Mesothelial cell of epicardium (in vitro differentiated cells): ENCODE measurements at places on chromosomes 7 and 10.
A peak's percentile ranks its signal among the peaks of the same experiment; 100 is the strongest.

DNA sequence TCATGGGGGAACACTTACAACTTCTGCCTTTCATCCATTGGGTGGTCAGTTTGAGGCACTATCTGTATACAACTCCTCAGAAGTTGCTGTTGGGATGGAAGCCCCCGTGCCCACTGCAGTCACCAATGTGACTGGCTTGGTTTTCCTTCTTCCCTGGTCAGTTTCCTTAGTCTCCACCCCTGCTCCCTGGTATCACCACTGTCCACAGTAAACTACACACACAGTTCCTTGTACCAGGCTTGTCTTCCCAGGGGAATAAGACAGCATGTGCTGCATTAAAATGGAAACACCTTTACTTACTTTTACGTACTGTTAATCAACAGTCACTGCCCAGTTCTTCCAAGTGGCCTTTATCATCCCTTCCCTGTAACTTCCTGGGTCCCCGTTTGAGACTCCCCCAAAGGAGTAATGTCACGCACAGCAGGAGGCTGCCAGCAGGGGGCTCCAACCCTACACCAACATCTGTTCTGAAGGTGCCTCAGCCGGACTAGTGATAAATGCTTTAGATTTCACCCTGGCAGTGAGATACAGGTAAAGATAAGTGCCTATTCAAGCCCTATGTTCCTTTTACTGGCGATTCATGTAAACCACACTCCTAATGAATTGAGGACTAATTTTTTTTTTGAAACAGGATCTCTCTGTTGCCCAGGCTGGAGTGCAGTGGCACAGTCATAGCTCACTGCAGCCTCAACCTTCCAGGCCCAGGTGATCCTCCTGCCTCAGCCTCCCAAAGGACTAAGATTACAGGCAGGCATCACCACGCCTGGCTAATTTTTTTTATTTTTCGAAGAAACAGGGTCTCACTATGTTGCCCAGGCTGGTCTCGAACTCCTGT lies 45.3 kb upstream of the PIK3AP1 start:
- H3K4me3 ChIP-seq: no peak overlapping the region
- peak; percentile 60 for DNase-seq
- peaks cover 14% of the 10 kb centered on the region for H3K27me3 ChIP-seq
- H3K27ac ChIP-seq: no peak overlapping the region

- H3K27me3 ChIP-seq: no peaks in the 10 kb centered on the region
- H3K36me3 ChIP-seq: no peaks in the 10 kb centered on the region
- no peak for DNase-seq
- no peak overlapping the region for H3K4me3 ChIP-seq
- no peak overlapping the region for H3K27ac ChIP-seq
Observed at GRCh38 chr7:116169060-116169459, 41.3 kb upstream of the TES start.

DNA sequence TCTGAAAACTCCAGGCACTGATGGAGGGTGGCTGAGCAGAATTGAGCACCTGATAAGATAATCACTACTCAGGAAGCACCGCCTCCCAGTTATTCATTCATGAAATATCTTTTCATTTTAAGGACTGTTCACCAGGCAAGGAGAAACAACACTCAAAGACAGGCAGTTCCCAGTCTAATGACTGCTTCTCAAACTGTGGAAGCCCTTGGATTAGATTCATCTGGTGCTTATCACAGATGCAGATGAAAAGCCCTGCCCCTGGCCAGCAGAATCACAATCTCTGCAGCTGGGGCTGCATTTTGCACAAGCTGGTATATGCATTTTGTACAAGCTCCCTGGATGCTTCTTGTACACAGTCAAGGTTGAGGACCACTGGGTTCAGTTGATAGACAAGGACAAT lies 109.7 kb downstream of the ELMO1 start:
- no peaks in the 10 kb centered on the region for H3K36me3 ChIP-seq
- no peak for DNase-seq
- no peaks in the 10 kb centered on the region for H3K27me3 ChIP-seq
- H3K27ac ChIP-seq: no peak overlapping the region
- no peak overlapping the region for H3K4me3 ChIP-seq

DNA sequence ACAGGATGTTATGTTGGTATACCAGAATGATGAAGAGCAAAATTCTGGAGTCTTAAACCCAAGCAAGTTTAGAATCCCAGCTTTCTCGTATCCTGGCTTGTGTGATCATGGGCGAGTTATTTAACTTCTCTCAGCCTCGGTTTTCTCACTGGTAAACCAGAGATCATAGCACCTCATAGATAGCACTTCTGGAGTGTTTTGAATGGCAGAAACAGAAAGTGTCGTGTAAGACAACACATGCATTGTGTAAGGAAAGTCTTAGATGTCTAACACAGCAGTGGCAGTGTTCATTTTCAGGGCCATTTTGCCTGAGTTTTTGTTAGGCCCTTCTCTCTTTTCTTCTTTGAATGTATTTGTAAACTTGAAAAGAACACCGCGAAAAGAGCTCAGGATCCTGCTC lies 465.1 kb downstream of the AUTS2 start:
- H3K4me1 ChIP-seq: peaks cover 37% of the 10 kb centered on the region
- no peaks in the 10 kb centered on the region for H3K36me3 ChIP-seq
- no peaks in the 10 kb centered on the region for H3K27me3 ChIP-seq
- H3K4me3 ChIP-seq: no peak overlapping the region
- H3K27ac ChIP-seq: peak overlapping the region; percentile 17
- no peak for DNase-seq

DNA sequence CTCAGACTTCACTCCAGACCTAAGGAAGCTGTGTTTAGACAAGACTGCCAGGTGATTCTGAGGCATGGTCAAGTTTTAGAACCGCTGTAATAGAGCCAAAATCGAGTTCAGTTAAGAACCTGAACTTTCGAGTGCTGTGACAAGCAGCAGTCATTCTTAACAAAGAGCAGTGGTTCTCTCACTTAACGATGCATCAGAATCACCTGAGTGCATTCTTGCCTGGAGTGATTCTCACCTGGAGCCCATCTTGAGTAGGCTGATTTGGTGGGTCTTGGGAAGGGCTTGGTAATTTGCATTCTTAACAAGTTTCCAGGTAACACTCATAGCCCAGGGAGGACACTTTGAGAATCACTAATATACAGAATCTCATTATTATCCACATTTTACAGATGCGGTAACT lies 44.7 kb downstream of the PLXNA4 start:
- no peaks in the 10 kb centered on the region for H3K4me1 ChIP-seq
- no peak for DNase-seq
- H3K27ac ChIP-seq: no peak overlapping the region

- H3K36me3 ChIP-seq: no peaks in the 10 kb centered on the region
- H3K4me3 ChIP-seq: no peak overlapping the region
- no peak overlapping the region for H3K27ac ChIP-seq
Observed at GRCh38 chr7:15555381-15555859, 6.4 kb downstream of the AGMO start.

GRCh38 chr10:99993701-99994689 lies 15.8 kb downstream of the DNMBP start:
- H3K27ac ChIP-seq: peak overlapping the region; percentile 69
- peaks cover 32% of the 10 kb centered on the region for H3K4me1 ChIP-seq
- DNase-seq: no peak
- H3K36me3 ChIP-seq: no peaks in the 10 kb centered on the region
- H3K27me3 ChIP-seq: no peaks in the 10 kb centered on the region
- no peak overlapping the region for H3K4me3 ChIP-seq

GRCh38 chr10:108788891-108789290 lies 1134.4 kb downstream of the XPNPEP1 start:
- H3K27me3 ChIP-seq: no peaks in the 10 kb centered on the region
- H3K4me1 ChIP-seq: peaks cover 13% of the 10 kb centered on the region
- peak overlapping the region; percentile 39 for H3K27ac ChIP-seq
- H3K4me3 ChIP-seq: no peak overlapping the region

DNA sequence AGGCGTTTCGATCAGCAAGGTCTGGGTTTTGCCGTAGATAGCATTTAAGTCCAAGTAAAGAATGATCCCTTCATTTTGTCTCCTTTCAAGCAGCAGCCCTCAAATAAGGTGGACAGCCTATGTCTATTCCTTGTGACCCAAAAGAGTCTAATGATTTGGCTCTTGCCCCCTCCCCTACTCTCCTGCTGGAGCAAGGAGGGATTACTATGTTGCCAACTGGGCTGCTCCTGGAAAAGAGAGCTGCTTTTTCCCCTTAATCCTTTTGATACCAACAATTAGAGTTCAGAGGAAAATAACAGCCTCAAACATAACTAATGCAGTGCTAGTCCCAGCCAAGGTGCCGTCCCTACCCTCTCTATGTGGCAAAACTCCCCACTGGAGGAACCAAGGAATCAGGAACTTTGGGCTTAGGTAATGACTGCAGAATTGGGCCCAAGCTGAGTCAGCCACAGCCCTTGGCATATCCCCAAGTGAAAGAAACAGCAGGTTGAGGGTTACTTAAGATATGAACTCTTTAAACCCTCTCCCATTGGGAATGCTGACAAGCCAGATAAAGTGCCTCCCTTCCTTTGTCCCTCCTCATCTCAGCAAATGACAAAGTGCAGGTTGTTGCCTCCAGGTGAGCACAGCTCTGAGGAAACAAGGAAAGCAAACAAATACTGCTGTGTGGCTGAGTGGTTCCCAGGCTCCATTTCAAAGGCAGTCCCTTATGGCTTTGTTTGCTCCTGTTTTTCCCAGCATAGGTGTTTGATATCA lies 643.7 kb downstream of the INHBA start:
- no peak overlapping the region for H3K4me3 ChIP-seq
- H3K27ac ChIP-seq: no peak overlapping the region
- H3K36me3 ChIP-seq: no peaks in the 10 kb centered on the region
- peaks cover 5% of the 10 kb centered on the region for H3K4me1 ChIP-seq

- H3K36me3 ChIP-seq: peaks cover 4% of the 10 kb centered on the region
- H3K4me1 ChIP-seq: peaks cover 25% of the 10 kb centered on the region
- H3K27ac ChIP-seq: peak overlapping the region; percentile 17
- no peak for DNase-seq
- H3K27me3 ChIP-seq: no peaks in the 10 kb centered on the region
- H3K4me3 ChIP-seq: no peak overlapping the region
Observed at GRCh38 chr7:98116656-98117461, 10.2 kb downstream of the LMTK2 start.

- H3K4me1 ChIP-seq: no peaks in the 10 kb centered on the region
- peaks cover 30% of the 10 kb centered on the region for H3K36me3 ChIP-seq
- H3K27me3 ChIP-seq: no peaks in the 10 kb centered on the region
- H3K4me3 ChIP-seq: no peak overlapping the region
- no peak for DNase-seq
Observed at GRCh38 chr7:140334341-140335057, 63.8 kb downstream of the SLC37A3 start.

DNA sequence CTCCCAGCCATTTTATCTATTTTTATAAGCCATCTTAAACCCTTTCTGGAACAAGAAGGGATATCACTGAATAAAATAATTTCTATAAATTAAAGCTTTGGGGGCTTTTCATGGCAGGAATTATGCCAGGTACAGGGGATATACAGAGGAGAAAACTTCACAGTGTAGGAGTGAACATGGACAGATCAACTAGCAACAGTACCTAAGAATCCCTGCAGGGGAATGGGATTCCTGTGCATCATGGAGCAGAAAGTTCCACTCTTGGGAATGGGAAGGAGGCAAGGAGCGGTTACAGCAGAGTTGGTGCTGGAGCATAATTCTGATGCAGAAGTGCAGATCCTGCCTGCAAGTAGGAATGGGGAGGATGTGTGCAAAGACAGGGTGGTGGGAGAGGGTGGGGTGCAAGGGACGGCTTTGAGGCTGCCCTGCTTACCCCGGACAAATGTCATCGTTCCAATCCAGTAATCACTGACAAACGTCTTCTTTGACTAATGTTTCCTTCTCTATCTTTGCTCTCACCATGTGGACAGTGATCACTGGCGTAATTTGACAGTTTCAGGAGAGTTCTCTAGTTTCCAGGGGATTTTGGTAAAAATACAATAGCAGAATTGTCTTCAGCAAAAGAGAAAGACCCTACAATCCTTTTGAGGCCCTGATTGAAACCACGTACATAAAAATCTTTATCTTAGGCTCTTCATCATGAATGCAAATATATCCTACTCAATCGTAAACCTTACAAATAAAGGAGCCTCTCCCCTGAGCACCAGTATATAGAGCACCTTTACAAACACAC lies 196.7 kb downstream of the HECW1 start:
- no peaks in the 10 kb centered on the region for H3K27me3 ChIP-seq
- H3K4me1 ChIP-seq: peaks cover 26% of the 10 kb centered on the region
- no peak overlapping the region for H3K4me3 ChIP-seq

DNA sequence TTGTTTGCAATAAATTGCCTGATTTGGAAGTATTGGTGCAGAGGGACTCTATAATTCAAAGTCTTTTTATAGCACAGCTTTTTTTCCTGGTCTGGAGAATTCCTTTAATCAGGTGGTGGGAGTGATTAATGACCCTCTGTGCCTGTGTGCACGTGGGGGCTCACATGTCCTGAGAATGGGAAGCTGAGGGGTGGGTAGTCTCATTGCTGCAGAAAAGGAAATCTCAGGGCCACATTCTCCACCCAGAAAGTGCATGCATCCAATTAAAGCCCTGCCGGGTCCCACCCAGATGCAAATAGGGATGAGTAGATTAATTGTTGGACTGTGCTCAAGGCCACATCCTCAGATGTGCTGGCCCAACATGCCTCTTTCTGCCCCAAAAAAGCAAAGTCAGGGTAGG lies 324.7 kb downstream of the CXCL12 start:
- no peak overlapping the region for H3K27ac ChIP-seq
- DNase-seq: no peak
- H3K4me3 ChIP-seq: no peak overlapping the region
- H3K36me3 ChIP-seq: no peaks in the 10 kb centered on the region
- H3K4me1 ChIP-seq: peaks cover 27% of the 10 kb centered on the region

- no peaks in the 10 kb centered on the region for H3K36me3 ChIP-seq
- H3K4me3 ChIP-seq: no peak overlapping the region
- no peaks in the 10 kb centered on the region for H3K4me1 ChIP-seq
- H3K27ac ChIP-seq: no peak overlapping the region
- no peak for DNase-seq
- H3K27me3 ChIP-seq: peaks cover 32% of the 10 kb centered on the region
Observed at GRCh38 chr10:103262229-103262628, 14.7 kb upstream of the INA start.

GRCh38 chr10:2476812-2477553 lies 590.4 kb upstream of the PFKP start:
- H3K4me3 ChIP-seq: no peak overlapping the region
- H3K27ac ChIP-seq: no peak overlapping the region

- no peak overlapping the region for H3K4me3 ChIP-seq
- no peak for DNase-seq
- H3K4me1 ChIP-seq: peaks cover 61% of the 10 kb centered on the region
- no peaks in the 10 kb centered on the region for H3K27me3 ChIP-seq
- peak overlapping the region; percentile 96 for H3K27ac ChIP-seq
- peaks cover 33% of the 10 kb centered on the region for H3K36me3 ChIP-seq
Observed at GRCh38 chr10:62092301-62093030, 176.2 kb downstream of the RTKN2 start.

GRCh38 chr7:123120286-123120685 lies 79.5 kb downstream of the SLC13A1 start:
- H3K27me3 ChIP-seq: no peaks in the 10 kb centered on the region
- no peaks in the 10 kb centered on the region for H3K36me3 ChIP-seq
- H3K4me3 ChIP-seq: no peak overlapping the region
- no peak overlapping the region for H3K27ac ChIP-seq

- peaks cover 2% of the 10 kb centered on the region for H3K36me3 ChIP-seq
- H3K4me1 ChIP-seq: no peaks in the 10 kb centered on the region
- H3K4me3 ChIP-seq: no peak overlapping the region
- peaks cover 60% of the 10 kb centered on the region for H3K27me3 ChIP-seq
- DNase-seq: no peak
Observed at GRCh38 chr10:118447478-118448270, 105.5 kb upstream of the FAM204A start.

GRCh38 chr10:88651101-88651551 lies 13.1 kb upstream of the LIPF start:
- peak overlapping the region; percentile 41 for H3K27ac ChIP-seq
- no peak for DNase-seq
- no peaks in the 10 kb centered on the region for H3K36me3 ChIP-seq
- no peak overlapping the region for H3K4me3 ChIP-seq
- H3K27me3 ChIP-seq: peaks cover 26% of the 10 kb centered on the region

- H3K27ac ChIP-seq: no peak overlapping the region
- H3K36me3 ChIP-seq: peaks cover 31% of the 10 kb centered on the region
- no peaks in the 10 kb centered on the region for H3K4me1 ChIP-seq
- no peaks in the 10 kb centered on the region for H3K27me3 ChIP-seq
- no peak overlapping the region for H3K4me3 ChIP-seq
Observed at GRCh38 chr7:842431-843031, 10.3 kb downstream of the SUN1 start.
